ENCODE measurements at places on chromosomes 16 and 17. TPM values are rescaled to one million over a fixed set of nuclear protein-coding genes. Genes with fewer than 3 reads are reported as not detected.

Gene ARHGAP44
- total RNA-seq = 51.5 TPM

Gene KRT9
- total RNA-seq = not detected

Gene MPP3
- total RNA-seq = 1.9 TPM

Gene ANKS4B
- total RNA-seq = 62.9 TPM

Gene SLC7A6
- 42.2 TPM for total RNA-seq

Gene NT5M
- total RNA-seq = 1.2 TPM

Data from colonic mucosa (tissue), 4 donors.